ENCODE measurements at places on chromosomes 11 and 22.

DNA sequence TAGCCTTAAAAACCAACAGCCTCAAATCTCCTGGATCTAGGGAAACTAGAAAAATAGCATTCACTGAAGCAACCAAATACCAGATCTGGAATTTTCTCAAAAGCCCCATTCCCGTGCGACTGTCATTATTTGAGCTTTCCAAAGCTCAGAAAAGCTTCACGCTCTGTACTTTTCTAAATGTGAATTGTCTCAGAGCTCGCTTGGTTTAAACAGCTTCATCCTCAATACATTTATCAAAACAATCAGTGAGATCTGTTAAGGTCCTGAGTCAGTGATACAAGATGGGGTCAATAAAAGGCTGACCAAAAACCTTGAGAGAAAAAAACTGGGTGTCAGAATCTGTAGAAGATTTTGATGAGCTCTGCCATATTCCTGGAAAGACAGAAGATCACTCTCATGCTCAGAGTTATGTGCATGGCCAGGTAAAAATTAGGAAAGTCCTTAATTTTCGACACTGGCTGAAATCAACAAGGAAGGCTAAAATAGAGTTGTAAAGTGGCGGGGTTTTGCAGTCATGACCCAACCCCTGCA, 60.2 kb upstream of the VPREB1 start:
- no peak for DNase-seq

- no peak for DNase-seq
Measured at GRCh38 chr11:46675949-46676348, 24.5 kb downstream of the ARHGAP1 start.

DNA sequence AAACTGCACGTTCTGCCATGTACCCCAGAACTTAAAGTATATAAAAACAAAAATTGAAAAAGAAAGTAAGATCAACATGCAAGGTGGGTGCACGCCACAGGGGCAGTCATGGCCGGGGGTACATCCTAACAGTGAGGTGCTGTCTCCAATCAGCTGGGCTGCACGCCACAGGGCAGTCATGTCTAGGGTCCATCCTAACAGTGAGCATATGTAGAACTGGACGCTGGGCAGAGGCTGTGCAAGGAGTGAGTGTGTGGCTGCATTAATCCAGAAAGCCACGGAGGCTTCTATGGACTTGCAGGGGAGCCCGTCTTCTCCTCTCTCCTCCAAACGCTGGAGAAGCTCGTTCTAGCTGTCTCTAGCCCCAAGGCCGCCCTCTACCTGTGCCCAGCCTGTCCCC, 1105.0 kb downstream of the BRD1 start:
- no peak for DNase-seq

- DNase-seq, result no peak
Measured at GRCh38 chr11:59616396-59616982, 915 bp upstream of the OSBP start.

GRCh38 chr11:74822170-74822569, 73.5 kb downstream of the RNF169 start:
- DNase-seq, result no peak
